ENCODE measurements at places on chromosomes 5 and 9.
A peak's percentile ranks its signal among the peaks of the same experiment; 100 is the strongest.

DNA sequence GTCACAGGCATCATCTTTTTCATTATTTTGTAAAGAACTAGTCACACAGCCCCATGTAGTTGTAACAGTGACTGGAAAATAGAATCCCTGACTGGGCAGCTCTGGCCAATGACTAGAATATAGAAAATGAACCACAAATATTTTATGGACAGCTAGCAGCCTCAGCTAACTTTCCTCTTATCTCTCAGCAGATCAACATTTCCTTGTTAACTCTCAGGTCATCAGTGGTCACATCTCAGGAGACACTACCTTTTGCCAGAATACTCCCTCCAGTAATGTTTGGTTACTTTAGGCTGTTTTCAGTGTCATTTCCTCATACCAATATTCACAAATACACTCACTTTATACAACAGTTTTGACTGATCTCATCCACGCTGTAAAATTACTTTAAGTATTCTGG lies 43.9 kb downstream of the FAM169A start:
- DNase-seq, result no peak

DNA sequence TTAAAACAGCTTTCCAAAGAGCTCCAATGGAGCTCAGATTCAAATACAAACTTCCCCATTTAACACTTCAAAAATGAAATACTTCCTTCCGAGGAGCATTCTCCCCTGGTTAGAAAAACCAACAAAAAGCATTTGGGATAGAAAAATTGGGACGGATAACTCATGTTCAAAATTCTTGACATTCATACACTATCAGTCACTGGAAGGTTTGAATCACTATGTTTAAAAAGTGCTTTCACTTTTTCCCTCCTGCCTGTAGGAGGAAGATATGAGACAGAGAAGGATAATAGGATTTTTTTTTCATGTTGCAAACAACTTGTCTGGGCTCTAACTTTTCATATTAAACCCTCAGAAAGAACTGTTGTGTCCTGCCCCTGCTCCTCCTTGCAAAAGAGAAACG lies 412.0 kb downstream of the ACTL7B start:
- no peak for DNase-seq

- DNase-seq, result no peak
Measured at GRCh38 chr9:101176384-101176783, 147.9 kb downstream of the PLPPR1 start.

DNA sequence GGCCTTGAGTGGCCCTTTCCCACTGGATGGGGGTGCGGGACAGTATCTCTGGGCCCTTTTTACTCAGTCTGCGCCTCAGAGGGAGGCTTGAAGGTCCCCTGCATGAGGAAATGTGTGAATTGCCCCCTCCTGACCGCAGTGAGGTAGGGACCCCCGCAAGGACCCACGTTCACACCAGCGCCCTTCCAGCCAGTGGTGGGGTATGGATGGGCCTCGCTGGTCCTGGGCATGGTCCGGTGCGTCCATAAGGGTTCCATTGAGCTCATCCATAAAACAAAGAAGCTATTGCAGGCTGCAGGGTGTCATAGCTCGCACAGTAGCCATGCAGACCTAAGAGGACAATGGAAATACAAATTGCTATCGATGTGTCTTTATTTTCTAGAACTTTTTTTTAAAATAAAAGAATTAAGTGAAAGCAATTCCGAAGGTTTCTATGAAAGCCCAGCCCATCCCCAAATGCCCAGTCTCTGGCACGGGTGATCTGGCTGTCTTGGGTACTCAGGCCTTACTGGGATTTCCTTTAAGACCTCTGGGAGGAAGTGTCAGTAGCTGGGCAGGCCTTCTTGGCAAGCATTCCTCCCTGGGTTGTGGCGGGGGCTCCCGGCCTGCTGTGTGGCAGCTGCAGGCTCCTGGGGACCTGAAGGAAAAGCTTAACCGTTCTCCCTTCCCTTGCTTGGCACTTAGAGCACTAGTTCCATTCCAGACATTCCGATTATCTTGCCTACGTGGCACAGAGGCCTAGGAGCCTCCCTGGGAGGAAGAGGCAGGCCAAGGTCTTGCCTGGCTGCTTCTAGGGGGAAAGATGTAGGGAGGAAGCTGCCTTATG lies 1.5 kb upstream of the SEMA5A start:
- DNase-seq, result peak; percentile 30

DNA sequence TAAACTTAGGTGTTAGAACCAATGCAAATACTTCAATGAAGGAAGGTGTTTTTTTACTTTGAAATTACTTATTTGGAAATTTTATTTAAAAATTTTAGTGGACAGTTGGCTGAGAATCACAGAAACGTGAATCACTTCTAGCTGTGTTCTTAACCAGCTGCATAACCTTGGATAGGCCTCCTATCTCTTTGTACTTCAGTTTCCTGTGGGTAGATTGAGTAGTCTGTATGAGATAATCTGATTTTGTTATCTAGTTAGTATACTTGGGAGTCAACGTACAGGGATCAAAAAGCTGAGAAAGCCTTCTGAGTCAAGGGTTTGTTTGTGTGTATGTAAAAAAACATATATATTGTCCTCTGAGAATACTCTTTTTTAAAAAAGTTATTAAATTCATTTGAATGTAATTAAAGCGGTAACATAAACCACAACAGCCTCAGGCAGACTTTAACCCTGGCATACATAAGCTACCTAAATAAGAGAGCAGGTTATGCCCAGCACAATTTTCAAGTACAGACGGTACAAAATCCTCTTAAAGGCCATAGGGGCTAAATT lies 38.1 kb upstream of the ZCCHC7 start:
- DNase-seq, result no peak

GRCh38 chr5:104370523-104370922 lies 807.9 kb upstream of the NUDT12 start:
- no peak for DNase-seq

- peak; percentile 56 for DNase-seq
Measured at GRCh38 chr5:65760504-65761275, 38.7 kb downstream of the NLN start.

DNA sequence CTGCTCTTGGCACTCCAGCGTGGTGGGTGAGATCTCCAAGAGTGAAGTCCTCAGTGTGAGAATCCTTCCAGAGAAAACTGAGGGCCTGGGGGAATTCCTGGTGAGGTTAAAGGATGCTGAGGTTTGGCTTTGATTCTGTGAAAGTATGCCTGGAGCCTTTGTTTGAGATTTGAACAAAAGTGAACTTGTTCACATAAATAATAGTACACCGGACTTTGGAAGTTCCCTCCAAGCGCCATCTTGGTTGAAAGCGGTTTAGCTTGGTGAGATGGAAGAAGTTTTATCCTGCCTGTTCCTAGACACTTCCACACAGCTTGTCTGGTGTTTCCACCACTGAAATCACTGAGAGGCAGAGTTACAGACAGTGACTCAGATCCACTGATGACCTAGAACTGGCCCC lies 286.4 kb downstream of the NTRK2 start:
- no peak for DNase-seq

GRCh38 chr5:43191740-43192557 lies at the start of gene NIM1K:
TSS of gene NIM1K (plus strand) at chr5:43192225. CDS start at chr5:43245776, 53,551 bp downstream.
- peak; percentile 62 for DNase-seq

- DNase-seq, result no peak
Measured at GRCh38 chr9:87701931-87702421, 23.9 kb upstream of the CTSL start.

GRCh38 chr9:5112109-5112592 lies 73.3 kb downstream of the INSL6 start:
- no peak for DNase-seq

DNA sequence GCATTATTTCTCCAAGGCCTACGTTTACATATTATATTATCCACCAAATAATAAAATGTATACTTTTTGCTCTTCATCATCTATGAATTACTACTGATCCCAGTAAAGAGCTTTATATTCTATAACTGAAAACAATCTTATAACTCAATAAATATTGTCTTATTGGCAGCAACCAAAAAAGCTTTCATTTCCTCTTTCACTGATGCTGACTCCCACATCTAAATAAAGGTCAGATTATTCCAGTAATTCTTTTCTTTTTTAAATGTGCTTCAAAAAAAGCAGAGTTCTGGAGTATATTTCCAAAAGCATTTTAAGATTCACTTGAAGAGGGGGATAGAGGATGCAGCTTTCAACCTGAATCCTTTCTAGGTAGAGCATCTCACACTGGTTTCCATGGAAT lies 75.3 kb upstream of the NR4A3 start:
- no peak for DNase-seq

GRCh38 chr9:72013292-72013760 lies 47.1 kb downstream of the C9orf57 start:
- DNase-seq, result no peak

DNA sequence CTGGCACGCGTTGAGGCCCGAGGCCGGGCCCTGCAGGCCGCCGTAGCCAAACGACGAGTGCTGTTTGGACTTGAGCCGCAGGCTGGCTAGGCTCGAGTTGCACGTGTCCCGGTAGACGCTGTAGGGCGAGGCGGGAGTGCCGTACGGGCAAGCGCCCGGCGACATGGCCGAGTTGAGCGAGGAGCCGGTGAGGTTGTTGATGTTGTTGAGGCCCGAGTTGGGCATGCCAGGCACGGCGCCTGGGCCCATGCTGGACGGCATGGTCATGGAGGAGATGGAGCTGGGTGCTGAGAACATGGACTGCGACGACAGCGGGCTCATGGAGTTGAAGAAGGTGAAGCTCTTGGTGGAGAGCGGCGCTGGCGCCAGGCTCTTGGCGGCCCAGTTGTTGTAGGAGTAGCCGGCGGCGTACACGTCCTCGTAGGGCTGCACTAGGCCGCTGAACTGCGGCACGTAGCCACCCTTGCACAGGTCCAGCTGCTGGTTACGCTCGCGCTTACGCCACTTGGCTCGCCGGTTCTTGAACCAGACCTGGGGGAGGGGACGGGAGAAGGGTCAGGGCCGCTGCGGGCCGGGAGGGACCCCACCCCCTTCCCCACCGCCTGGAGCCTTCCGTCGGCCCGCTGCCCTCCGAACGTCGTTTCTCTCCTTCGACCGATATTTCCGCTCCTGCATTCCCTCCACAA lies 5.1 kb downstream of the PITX1 start:
- no peak for DNase-seq

DNA sequence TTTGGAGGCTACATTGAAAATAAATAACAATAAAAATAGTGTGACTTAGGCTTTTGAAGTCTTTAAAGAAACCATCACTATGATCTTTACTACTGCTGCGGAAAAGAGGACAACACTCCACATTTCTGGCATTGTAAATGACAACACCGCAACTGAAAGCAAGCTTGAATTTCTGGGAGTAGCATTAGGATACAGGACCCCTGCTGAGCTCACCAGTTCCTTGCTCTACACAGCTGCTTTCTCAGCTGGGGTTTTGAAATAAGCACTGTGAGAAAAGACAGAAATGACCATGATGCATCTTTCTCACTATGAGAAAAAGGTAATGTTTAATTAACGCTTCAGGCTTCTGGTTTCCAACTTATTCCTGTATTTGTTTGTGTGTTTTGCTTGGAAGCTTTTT lies 168.0 kb downstream of the TAF11L14 start:
- no peak for DNase-seq

DNA sequence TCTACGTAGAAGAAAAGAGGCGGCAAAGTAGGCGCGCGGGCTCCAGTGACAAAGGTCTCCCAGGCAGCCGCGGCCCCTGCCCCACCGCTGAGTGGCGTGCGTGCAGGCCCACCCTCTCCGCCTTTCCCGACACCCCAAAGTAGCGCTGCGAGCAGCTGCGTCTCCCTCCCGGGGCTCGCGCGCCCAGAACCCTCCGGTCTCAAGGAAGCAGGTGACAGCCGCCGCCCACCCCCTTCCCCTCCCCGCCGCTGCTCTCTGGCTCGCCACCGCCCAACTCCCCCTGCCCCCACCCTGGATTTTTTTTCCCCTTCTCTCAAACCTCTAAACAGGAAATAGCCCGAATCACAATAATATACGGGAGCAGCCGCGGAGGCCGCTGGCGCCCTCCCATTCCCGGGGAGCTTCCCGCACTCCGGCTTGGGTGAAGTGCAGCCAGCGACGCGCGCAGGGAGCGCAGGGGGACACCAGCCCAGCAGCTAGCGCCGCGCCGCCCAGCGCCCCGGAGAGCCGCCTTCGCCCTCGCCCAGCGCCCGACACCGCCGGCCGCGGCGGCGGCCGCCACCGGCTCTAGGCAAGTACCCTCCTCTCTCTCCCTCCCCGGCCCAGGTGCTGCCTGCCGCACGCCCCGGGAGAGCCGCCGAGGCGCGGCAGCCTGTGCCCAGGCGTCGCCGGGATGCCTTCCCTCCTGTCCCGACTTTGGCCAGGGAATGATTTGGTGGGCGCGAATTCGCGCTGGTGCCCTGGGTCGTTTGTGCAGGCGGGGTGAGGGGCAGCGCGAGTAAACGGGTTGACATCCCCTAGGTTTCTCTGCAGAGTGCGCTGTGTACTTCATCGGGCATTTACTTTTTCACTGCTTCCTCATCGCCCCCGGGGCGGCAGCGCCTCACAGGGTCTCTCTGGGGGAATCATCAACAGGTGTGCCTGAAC lies 52.7 kb upstream of the TJP2 start:
- peak; percentile 56 for DNase-seq

DNA sequence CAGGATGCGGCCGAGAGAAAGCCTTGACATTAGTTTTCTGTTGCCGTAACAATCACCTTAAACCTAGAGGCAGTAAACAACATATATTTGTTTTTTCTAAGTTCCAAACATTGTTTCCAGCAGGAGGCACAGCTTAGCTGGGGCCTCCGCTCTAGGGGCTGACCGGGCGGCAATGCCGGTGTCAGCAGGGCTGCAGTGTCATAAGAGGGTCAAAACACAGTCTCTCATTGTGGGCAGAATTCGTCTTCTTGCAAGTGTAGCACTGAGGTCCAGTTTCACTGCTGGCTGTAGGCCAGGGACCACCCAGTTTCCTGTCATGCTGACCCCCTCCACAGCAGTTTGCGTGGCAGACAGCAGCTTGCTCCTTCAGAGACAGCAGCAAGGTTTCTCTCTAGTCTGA lies 186.2 kb downstream of the PJA2 start:
- DNase-seq, result no peak
